ENCODE measurements at places on chromosomes 2 and 18. TPM values are rescaled to one million over a fixed set of nuclear protein-coding genes. Genes with fewer than 3 reads are reported as not detected.

DNA sequence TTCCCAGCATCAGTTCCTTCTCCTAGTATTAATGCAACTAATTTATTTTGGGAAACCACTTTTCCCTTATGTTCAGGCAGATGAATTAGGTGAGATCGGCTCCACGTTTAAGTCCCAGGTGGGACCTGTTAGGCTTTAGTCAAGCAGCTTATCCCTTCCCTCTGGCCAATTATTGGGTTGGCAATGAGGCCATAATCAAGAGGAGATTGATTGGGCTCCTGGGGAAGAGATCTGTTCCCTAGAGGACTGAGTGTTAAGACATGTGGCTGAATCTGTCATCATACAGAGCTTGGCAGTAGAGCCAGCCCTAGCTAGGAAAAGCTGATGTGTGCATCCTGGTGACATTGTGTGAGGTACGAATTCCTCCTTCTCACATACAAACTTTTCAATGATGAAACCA lies 104.4 kb downstream of the PTH2R start:
- no peak for DNase-seq

Gene OR6B3
- total RNA-seq: 1.4 TPM

DNA sequence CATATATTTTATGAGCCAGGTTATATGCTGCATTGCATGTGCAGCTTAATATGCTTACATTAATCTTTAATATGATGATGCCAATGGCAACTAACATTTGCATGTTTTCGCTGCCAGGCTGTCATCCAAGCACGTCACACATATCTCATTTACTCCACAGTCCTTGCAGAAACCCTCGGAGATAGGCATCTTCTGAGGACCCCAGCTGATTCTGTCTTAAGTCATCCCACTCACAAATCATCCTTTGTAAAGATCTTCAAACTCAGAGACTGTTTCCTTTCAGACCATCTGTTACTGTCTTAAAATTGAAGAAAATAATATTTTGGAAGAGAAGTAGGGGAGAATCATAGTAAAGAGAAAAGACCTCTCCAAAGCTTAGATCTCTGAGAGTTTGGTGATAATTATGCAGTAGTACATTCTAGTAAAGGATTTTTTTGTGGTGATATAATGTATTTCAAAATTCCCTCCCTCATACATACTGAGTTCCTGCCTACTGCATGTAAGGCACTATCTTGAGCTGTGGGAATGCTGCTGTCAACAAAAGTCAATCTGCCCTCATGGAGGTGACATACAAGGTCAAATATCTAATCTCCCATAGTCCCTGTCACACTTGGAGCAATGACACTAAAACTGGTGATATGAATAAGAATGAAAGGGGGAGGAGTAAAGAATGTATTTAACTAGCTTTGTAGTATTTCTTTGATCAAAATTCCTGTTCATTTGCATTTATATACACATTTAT lies 11.0 kb downstream of the ITGA4 start:
- no peak for DNase-seq

GRCh38 chr2:163556511-163556910 lies 179.3 kb downstream of the FIGN start:
- no peak for DNase-seq

Gene PJVK
- total RNA-seq: 31.7 TPM

Gene BMP10
- total RNA-seq: not detected

- DNase-seq: no peak
These were observed 67.4 kb downstream of the HS1BP3 start for GRCh38 chr2:20583425-20583881.

DNA sequence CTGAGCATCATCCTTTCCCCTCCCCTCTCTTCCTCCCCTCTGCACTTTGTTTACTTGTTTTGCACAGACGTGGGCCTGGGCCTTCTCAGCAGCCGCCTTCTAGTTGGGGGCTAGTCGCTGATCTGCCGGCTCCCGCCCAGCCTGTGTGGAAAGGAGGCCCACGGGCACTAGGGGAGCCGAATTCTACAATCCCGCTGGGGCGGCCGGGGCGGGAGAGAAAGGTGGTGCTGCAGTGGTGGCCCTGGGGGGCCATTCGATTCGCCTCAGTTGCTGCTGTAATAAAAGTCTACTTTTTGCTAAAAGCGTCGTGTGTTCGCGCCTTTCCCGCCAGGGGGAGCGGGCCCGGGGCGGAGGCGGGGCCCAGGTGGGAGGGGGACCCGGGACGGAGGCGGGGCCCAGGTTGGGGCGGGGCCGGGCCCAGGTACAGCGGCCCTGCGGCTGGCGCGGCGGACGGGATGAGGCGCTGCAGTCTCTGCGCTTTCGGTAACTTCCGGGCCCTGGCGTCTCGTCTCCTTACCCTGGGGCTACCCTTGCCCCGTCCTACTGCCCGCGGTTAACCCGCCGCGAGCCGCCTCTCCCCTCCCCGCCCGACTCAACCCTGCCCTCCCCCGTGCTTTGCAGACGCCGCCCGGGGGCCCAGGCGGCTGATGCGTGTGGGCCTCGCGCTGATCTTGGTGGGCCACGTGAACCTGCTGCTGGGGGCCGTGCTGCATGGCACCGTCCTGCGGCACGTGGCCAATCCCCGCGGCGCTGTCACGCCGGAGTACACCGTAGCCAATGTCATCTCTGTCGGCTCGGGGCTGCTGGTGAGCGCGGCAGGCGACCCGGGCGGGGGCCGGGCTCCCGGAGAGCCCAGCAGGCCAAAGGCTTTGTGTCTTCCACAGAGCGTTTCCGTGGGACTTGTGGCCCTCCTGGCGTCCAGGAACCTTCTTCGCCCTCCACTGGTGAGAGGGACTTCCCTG lies at the start of gene KRTCAP3:
KRTCAP3 (plus strand) TSS at position 424 of the 962 bp plus-strand sequence; CDS start at position 456, 32 bp downstream.
- peak; percentile 39 for DNase-seq
